ENCODE measurements at places on chromosomes 3 and 15. TPM values are rescaled to one million over a fixed set of nuclear protein-coding genes. Genes with fewer than 3 reads are reported as not detected.

CHL1 gene
- not detected for total RNA-seq

ANKRD63 gene
- 0.09 TPM for total RNA-seq

NOX5 gene
- total RNA-seq: under 0.01 TPM

POLQ gene
- total RNA-seq: 4.0 TPM

P3H2 gene
- total RNA-seq: 5.0 TPM

Measured in endothelial cell of coronary artery (primary cell).